Naive thymus-derived CD4-positive, alpha-beta T cell (primary cell): ENCODE measurements at places on chromosomes 16 and 17. TPM values are rescaled to one million over a fixed set of nuclear protein-coding genes. Genes with fewer than 3 reads are reported as not detected.

- DNase-seq = no peak
- H3K4me3 ChIP-seq = no peak overlapping the region
- H3K36me3 ChIP-seq = no peaks in the 10 kb centered on the region
- no peak overlapping the region for H3K27ac ChIP-seq
Observed at GRCh38 chr16:85517154-85517553, 96.0 kb upstream of the GSE1 start.

DNA sequence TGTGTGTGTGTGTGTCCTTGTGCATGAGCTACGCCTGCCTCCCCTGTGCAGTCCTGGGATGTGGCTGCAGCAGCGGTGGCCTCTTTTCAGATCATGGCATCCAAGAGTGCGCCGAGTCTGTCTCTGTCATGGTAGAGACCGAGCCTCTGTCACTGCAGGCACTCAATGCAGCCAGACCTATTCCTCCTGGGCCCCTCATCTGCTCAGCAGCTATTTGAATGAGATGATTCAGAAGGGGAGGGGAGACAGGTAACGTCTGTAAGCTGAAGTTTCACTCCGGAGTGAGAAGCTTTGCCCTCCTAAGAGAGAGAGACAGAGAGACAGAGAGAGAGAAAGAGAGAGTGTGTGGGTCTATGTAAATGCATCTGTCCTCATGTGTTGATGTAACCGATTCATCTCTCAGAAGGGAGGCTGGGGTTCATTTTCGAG, 22.5 kb downstream of the STAT5A start:
- H3K27me3 ChIP-seq = no peaks in the 10 kb centered on the region
- H3K36me3 ChIP-seq = peaks cover 7% of the 10 kb centered on the region
- peak overlapping the region; percentile 69 for H3K27ac ChIP-seq
- H3K4me1 ChIP-seq = peaks cover 11% of the 10 kb centered on the region

- H3K36me3 ChIP-seq = peaks cover 36% of the 10 kb centered on the region
- DNase-seq = no peak
- peaks cover 3% of the 10 kb centered on the region for H3K4me1 ChIP-seq
- H3K27ac ChIP-seq = no peak overlapping the region
- H3K27me3 ChIP-seq = peaks cover 4% of the 10 kb centered on the region
Observed at GRCh38 chr17:81002013-81002384, 10.4 kb downstream of the CHMP6 start.

GRCh38 chr16:26177438-26177837, 485.7 kb downstream of the HS3ST4 start:
- H3K27me3 ChIP-seq = no peaks in the 10 kb centered on the region
- no peak overlapping the region for H3K4me3 ChIP-seq
- DNase-seq = no peak
- no peaks in the 10 kb centered on the region for H3K36me3 ChIP-seq
- no peaks in the 10 kb centered on the region for H3K4me1 ChIP-seq
- H3K27ac ChIP-seq = no peak overlapping the region

Gene SNX20
- total RNA-seq = 54.5 TPM

Gene PLXDC1
- 31.8 TPM for total RNA-seq
